ENCODE measurements at places on chromosomes 2 and 18.
A peak's percentile ranks its signal among the peaks of the same experiment; 100 is the strongest.

DNA sequence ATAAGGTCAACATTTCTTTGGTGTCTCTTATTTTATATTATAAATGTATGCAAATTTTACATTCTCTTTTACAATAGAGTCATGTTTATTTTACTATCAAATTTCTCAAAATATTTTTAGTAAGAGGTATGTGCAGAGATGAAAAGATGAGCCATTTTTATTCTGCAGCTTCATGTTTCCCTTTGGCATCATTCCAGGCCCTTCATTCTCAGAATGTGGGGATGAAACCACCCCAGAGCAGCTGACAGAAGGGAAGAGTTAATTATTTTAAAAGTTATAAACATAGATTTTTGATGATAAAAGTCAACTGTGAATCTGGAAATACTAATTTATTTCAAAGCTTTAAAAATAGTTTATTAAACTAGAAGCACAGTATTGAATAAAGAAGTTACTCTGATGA is 12.8 kb upstream of the FSHR start:
- no peak for DNase-seq

GRCh38 chr18:62809900-62810299 is 94.6 kb downstream of the PHLPP1 start:
- no peak for DNase-seq

- no peak for DNase-seq
These were observed 79.2 kb upstream of the HPCAL1 start for GRCh38 chr2:10223471-10223870.

GRCh38 chr2:195697681-195698220 is 40.7 kb downstream of the SLC39A10 start:
- no peak for DNase-seq

GRCh38 chr2:158484892-158485556 is 28.3 kb downstream of the PKP4 start:
- DNase-seq: no peak

DNA sequence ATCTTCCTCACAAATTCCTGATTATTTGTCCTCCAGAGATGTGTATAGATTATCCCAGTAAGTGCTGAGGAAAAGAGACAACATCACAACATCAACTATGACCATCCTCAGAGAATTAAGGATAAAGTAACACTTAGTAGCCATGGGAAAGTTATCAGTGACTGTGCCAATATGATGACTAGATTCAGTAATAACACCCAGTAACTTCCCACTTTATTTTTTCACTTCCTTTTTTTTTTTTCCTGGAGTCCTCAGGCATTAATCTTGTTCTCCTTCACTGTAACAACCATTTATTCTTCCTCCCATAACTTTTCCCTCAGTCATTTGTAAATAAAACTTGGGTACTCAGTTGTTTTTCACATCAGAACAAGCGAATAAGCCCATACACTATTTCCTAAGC is 16.7 kb upstream of the PID1 start:
- no peak for DNase-seq

DNA sequence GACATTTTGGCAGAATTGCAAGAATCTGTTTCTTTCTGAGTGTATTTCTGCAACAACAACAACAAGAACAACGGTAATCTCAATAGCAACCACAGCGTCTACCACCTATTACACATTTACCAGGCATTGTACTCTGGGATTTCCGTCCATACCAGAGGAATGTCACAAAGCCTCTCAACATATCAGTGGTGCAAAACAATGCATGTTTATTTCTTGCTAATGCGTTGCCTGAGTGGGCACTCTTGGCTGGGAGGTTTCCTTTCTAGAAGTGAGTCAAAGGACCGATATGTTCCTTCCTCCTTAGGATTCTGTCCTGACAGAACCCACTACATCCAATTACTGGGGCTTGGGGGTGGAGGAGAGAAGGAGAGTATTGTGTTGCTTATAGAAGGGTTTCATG is 585.6 kb downstream of the TSN start:
- DNase-seq: no peak

GRCh38 chr18:14978191-14978590 is 230.2 kb downstream of the ANKRD30B start:
- DNase-seq: no peak

DNA sequence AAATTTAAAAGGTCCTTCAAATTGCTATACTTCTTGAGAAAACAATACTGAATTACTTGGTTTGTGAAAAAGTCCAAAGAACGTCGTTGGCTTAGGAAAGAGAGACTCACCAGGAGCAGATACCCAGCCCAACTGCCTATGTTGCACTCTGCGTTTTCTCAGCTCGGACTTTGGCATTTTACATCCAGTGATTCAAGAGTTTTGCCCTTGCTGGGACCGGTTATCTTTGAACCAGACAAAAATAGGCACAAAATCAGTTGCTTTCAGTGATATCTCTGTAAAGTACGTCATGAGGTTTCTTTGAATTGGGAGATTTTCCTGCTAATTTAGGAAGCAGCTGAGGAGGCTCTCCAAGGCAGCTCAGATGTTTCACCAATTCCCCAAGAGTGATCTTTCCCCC is 29.3 kb downstream of the FHOD3 start:
- no peak for DNase-seq

DNA sequence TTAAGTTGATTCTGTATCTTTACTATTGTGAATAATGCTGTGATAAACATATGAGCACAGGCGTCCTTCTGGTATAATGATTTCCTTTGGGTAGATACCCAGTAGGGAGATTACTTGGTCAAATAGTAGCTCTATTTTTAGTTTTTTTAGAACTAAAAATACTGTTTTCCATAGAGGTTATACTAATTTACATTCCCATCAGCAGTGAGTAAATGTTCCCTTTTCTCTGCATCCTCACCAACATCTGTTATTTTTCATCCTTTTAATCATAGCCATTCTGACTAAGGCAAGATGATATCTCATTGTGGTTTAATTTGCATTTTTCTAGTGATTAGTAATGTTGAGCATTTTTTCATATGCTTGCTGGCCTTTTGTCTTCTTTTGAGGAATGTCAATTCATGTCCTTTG is 35.1 kb downstream of the PMS1 start:
- DNase-seq: peak; percentile 29

DNA sequence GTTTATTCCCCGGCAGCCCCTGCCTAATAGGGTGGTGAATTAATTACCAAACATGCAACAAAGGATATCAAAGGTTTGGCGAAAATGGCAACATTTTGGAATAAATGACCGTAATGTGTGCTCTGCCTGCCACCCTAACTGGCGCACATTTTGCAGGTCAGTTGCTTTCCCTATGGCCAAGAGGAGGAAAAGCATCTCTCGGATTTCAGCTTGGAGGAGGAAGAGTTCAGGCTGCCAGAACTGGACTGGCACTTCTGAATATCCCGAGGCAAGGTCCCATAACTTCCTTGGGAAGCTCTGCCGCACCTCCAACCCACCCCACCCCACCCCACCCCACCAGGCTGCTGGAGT is 37.1 kb downstream of the SLC25A52 start:
- DNase-seq: no peak

DNA sequence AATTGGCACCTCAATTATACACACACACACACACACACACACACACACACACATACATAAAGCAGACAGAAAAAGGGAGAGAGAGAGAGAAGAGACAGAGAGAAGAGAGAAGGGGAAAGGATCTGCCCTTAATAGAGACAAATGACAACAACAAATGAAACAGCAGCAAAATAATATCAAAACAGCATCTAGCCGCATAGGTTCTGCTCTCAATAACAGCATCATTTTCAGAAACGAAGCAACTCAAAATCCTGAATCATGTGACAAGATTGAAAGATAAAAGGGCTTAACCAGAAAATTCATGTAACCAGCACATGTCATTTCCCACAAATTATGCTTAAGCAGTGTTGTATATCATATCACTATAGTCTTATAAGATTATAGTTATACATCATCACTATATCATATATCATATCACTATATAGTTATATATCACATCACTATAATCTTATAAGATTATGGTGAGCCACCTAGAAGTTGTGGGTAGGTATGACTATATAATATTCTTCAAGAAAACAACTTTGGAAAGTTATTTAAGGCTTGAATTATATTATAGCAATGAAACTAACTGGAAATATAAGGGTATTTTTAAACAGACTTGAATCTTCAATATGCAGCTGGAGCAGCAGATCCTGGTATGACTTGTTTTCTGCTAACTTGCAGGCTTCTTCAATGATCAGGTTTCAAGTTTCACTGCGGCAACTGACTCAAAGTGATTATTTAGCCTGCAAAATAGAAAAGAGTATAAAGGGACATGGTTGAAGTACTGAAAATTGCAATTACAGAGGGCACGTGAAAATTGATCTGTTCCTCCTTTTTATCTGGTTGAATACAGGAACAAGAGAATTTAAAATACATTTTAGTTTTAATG is 16.1 kb upstream of the VPS54 start:
- DNase-seq: no peak

DNA sequence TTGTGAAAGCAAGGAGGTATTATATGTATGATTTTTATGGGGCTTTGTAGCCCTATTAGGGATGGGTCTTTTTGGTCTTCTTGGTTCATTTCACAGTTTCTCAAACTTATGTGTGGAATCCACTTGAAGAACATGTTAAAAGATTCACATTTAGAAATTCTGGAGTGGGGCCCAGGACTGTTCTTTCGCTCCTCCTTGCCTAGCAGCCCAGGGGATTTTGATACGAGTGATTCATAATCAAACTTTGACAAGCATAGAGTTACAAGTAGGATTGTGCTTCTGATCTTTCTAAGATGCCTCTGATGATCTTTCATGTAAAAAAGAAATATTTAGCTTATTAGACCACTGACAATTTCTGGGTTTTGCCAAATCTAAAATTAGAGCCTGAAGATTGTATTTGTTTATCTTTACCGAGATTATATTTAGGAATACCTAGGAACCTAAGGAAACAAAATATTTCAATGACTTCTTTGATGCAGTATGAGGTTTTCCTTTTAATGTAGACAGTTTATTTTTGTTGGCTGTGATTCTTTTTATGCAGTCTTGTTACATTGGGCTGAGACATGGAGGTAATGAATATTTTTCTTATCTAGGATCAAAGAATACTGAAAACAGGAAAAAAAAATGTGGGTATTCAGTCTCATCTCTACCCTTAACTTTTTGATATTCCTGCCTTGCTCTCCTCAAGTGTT is 324.0 kb downstream of the PARD3B start:
- DNase-seq: no peak

DNA sequence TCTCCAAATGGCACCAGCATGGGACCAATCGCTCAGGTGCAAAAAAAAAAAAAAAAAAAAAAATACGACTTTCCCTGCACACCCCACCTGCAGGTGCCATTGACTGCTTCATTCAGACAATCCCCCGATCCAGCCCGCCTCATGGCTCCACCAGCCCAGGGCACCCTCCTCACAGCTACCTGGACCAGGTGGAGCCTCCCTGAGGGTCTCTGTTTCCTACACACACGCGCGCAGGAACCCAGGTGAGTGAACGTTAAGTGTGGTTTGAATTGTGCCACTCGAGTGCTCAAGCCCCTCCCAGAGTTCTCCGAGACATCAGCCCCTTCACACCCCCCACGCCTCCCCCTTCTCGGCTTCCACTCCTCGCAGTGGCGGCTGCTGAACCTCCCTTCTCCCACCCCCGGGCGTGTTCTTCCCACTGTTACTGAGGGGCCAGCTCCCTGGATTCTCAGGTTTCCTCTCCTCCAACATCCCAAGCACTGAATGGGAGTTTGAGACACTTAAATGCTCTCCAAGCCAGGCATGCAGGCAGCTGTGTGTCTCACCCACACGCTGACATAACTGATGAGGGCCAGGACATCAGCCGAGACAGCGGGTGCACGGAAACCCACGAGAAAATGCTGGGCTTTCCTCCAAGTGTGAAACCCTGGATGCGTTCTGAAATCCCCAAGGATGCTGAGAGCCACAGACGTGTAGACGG is 88.8 kb upstream of the SNTG2 start:
- no peak for DNase-seq

DNA sequence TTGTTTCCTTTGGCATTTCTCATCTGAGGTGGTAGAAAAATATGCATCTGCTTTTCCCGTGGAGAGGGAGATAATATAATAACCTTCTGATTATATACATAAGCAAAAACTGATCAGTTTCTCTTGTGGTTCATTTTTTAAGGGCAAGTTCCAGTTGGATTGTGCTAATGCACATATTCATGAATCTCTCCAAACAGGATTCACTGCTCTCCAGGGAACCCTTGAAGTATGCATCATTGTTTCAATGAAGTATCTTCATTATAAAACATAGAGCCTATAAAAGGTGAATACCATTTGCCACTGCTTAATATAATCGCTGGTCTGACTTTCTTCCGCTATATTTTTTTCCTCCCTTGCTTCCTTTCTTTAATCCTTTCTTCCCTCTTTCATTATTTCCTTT is 384.7 kb downstream of the FIGN start:
- no peak for DNase-seq

GRCh38 chr2:98149333-98149697 is 62.3 kb downstream of the VWA3B start:
- no peak for DNase-seq

DNA sequence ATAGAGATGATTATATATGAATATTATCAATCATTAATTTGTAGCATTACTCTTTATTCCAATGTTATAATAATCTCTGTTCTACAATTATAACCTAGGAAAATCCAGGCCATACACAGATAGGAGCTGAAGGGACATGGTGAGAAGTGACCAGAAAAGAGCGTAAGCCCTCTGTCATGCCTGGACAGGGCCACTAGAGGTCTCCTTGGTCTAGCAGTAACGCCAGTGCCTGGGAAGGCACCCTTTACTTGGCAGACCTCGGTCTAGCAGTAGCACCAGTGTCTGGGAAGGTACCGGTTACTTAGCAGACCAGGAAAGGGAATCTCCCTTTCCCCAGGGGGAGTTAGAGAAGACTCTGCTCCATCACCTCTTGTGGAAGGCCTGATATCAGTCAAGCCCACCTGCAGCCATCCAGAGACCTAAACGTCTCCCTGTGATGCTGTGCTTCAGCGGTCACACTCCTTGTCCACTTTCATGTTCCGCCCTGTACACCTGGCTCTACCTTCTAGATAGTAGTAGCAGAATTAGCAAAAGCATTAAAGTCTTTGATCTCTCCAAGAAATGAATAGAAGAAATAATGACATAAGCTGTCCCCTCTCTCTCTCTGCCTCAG is 447.5 kb upstream of the FSIP2 start:
- peak; percentile 4 for DNase-seq

DNA sequence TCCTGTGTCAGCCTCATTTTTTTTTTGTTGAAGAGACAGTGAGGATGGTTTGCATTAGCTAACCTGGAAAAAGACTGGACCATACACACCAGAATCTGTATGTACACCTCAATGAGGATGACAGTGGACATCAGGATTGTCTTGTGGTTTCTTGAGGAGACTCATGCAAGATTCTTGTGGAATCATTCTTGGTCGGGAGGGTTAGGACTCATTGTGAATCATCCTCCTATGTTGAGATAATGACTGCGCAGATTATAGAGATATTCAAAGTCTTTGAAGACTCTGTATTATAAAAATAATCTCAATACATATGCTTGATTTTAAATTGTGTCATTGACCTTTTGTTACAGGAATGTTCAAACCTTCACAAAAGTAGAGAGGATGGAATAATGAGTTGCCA is 49.1 kb upstream of the DOCK10 start:
- peak; percentile 90 for DNase-seq
